ENCODE measurements at places on chromosomes 1 and 21.

- DNase-seq, result no peak
Observed at GRCh38 chr21:15211491-15212133, 146.8 kb upstream of the NRIP1 start.

DNA sequence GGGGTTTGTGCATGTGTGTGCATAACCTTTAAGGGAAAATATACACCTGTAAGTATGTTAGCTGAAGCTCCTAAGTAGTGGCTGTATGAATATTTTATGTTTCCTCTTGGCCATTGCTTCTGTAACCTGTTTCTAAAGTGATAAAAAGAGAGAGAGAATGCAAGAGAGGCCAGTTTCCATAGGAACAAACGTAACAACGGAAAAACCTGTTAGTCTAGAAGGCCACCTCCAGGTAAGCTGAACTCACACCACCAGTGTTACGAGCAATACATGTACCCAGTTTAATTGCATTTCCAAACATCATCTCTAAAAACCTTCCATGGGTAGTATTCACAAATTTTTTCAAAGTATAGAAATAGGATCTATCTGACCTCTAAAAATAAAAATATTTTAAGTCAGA is 63.1 kb downstream of the PLPPR4 start:
- no peak for DNase-seq

DNA sequence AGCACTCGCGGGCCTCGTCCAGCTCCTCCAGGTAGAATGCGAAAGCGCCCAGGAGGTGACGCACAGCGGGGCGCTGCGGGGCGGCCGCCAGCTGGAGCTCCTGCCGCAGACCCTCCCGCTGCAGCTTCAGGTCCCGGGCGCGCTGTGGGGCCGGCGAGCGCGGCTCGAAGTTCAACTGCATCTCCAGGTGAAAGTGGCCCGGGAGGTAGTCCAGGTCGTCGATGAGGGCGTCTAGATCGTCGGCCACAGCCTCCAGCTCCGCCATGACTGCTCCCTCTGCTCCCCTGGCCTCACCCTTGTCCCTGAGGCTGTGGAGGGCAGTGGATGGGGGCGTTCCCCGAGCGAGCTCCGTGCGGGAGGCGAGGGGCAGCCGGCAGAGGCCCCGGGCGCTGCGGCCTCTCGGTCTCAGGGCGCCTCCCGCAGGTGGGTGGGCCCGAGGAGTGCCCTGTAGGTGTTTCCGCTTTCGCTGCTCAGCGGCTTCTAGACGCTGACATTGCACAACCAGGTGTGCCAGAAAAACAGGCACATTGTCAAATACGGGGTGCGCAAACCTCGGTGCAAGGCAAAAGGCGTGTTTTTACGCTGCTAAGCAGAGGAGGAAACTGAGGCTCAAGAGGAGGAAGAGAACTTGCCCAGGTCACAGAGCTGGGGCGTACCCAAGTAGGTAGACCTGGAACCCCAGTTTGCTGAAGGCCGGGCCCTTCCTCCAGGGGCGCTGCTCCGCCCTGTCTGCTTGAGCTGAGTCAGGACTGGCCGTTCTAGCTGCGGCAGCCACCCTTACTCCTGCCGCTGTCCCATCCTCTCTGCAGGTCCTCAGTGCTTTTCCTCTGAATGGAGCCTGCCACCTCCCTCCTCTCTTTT is at the start of gene TTC22:
TSS of gene TTC22 (minus strand) at position 425 of the 861 bp plus-strand sequence. CDS start at position 265, 160 bp downstream.
- peak; percentile 58 for DNase-seq

DNA sequence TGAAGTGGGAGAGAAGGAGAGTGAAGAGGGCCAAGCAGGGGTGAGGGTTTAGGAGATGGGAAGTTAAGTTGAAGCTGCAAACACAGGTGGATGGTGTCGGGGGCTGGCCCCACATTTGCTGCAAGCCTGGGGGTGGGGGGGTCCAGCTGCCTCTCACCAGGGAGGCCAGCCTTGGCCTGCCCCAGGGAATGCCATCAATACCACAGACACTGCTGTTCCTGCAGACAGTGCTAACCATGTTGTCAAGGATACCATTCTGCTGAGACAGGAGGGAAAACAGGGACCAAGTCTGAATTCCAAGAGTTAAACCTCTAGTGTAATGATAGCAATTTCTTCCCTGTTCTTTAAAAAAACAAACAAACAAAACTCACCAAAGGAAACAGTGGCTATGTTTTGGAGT is 8.0 kb downstream of the MECR start:
- DNase-seq, result no peak

- DNase-seq, result no peak
Observed at GRCh38 chr1:208158640-208159554, 85.3 kb downstream of the PLXNA2 start.

GRCh38 chr1:91803123-91803522 is 82.8 kb downstream of the TGFBR3 start:
- DNase-seq, result no peak

DNA sequence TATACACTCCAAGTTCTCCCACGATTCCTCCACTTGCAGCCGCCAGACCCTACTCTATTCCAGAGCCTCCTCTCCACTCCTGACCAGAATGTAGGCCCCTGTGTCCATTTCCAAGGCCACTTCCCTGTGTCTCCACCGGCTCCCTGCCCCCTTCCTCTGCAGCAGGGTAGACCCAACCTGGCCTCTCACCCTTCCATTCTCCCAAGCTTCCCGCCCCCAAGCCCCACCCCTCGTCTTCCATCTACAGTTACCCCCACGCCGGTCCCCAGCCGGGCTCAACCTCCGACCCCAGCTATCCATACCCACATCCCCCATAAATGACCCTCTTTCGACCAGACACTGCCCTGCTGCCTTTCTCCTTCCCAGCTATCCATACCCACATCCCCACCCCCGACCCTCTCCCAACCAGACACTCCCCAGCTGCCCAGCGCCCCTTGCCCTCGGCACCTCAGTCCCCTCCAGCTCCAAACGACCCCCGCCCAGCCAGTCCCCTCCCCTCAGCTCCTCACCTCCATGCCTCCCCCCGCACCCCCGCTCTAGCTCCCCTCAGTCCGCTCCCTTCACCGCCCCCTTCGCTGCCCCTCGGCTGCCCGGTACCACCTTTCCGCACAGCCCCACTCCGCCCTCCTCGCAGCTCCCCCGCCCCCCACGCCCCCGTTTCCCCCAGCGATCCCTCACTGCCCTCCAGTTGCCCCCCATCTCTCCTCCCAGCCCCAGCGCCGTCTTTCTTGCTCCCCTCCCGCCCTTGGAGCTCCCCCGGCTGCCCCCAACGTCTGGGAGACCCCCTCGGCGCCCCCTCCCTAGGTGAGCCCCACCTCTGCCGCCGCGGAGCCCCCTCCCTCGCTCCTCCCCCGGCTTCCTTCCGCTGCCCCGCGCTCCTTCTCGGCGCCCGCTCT is 670 bp downstream of the RAB3B start:
- peak; percentile 1 for DNase-seq

- no peak for DNase-seq
Observed at GRCh38 chr1:91862120-91862519, 23.8 kb downstream of the TGFBR3 start.

DNA sequence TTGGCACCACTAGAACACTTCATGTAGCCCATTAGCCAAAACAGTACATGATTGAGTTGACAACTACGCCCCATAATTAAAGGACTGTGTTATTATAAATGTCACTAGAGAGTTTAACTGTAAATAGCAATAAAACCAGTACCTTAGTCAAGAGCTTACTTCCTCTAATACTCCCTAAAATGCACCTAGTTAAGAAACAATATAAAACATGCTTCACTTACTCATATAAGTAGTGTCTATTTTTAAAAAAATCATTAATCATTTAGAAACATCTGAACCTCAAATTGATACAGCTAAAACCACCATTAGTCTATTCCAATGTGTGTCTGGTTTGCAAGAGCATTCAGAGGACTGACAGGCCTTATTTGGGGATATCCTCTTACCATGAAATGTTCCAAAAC is 25.3 kb downstream of the PTP4A2 start:
- DNase-seq, result no peak

- DNase-seq, result no peak
Observed at GRCh38 chr1:147547065-147547464, 5.8 kb downstream of the BCL9 start.

- DNase-seq, result no peak
Observed at GRCh38 chr1:112285316-112285715, 110.7 kb upstream of the CTTNBP2NL start.

DNA sequence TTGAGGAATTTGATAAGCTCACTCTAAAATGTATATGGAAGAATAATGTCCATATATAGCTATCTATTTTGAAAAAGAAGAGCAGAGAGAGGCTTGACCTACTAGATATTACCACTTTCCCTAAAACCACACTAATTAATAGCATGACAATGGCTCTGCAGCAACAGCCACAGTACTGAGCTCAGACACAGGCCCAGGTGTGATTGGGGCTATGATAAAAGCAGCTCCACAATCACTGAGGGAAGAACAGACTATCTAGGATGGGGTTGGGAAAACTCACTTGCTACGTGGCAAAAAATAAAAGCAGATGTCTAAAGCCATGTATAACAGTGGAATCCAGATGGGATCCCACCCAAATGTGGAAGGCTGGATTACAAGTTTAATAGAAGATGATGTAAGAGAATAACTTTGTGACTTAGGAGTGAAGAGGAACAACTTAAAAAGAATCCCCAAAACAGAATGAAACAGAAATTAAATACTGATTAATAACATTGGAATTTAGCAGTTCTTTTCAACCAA is 80.8 kb upstream of the RAB4A start:
- DNase-seq, result no peak

GRCh38 chr1:8424539-8425116 is 106.7 kb downstream of the SLC45A1 start:
- DNase-seq, result no peak

- no peak for DNase-seq
Observed at GRCh38 chr1:15618077-15618654, 908 bp downstream of the DDI2 start.

GRCh38 chr1:43465505-43466067 is 11.9 kb upstream of the HYI start:
- no peak for DNase-seq

GRCh38 chr1:70961374-70961975 is 86.1 kb downstream of the PTGER3 start:
- DNase-seq, result no peak

- DNase-seq, result no peak
Observed at GRCh38 chr21:36807422-36807928, 108.6 kb downstream of the SIM2 start.

GRCh38 chr21:40575976-40576375 is 271.0 kb downstream of the DSCAM start:
- DNase-seq, result no peak

GRCh38 chr1:185309566-185309965 is 7.5 kb downstream of the IVNS1ABP start:
- no peak for DNase-seq

GRCh38 chr1:231162970-231163829 is 1.3 kb downstream of the TRIM67 start:
- DNase-seq, result no peak

- no peak for DNase-seq
Observed at GRCh38 chr1:110897681-110898080, 24.7 kb downstream of the CD53 start.

DNA sequence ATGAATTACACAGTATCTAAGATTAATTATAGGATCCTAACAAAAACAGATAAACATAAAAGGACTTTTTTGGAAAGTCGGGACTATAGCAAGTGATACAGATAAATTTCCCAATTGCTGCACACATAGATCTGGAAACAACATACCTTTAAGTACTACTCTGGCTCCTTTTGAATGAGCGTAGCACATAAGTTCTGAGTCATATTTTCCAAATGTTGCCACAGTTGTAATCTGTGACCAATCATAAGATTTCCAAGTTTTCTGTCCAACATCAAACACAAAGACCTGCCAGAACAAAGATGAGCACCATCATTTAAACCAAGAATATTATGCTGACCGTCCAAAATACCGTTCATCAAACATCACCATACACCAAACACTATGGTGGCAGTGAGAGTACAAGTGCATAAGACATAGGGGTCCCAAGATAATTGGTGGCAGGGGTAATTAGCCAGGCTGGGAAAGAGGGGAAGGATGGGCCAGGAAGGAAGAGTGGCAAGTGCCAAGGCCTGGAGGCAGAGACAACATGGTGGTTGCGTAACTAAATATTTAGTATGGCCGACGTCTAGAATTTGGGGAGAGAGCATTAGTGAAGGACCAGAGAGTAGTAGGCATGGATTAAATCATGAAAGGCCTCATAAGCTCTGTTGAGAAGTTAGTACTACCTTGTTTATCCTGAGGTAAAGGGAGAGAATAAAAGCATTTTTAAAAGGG is 3.6 kb downstream of the CTBS start:
- DNase-seq, result no peak

DNA sequence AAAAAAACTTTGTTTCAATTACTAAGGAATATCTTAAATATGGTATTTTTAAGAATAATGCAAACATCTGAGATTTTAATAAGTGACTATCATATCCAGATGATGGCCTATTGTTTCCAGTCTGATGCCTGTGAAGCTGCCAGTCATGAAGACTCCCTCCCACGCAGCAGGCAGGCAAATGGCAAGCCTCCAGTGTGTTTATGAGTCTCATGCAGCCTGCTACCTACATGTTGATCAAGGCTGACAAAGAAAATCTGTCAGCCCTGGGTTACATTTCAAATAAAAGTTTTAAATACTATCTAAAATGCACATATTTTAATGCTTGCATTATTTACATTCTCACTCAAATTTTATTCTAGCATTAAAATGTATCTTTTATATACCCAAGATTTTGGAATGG is 137.6 kb upstream of the RNPC3 start:
- no peak for DNase-seq

DNA sequence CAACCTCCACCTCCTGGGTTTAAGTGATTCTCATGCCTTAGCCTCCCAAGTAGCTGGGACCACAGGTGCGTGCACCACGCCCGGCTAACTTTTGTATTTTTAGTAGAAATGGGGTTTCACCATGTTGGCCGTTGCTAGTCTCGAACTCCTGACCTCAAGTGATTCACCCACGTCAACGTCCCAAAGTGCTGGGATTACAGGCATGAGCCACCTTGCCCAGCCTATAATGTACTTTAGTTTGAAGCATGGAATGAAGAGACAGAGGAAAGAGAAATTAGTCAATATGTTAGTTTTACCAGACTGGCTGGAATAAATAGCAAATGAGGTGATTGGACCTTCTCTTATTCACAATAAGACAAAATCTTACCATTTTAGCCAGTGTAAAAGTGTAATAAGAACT is 89.0 kb downstream of the GTF2B start:
- no peak for DNase-seq

- DNase-seq, result peak; percentile 64
Observed at GRCh38 chr1:51296383-51297357, 33.7 kb downstream of the TTC39A start.

GRCh38 chr1:1164701-1165451 is 8.8 kb upstream of the TTLL10 start:
- DNase-seq, result no peak

DNA sequence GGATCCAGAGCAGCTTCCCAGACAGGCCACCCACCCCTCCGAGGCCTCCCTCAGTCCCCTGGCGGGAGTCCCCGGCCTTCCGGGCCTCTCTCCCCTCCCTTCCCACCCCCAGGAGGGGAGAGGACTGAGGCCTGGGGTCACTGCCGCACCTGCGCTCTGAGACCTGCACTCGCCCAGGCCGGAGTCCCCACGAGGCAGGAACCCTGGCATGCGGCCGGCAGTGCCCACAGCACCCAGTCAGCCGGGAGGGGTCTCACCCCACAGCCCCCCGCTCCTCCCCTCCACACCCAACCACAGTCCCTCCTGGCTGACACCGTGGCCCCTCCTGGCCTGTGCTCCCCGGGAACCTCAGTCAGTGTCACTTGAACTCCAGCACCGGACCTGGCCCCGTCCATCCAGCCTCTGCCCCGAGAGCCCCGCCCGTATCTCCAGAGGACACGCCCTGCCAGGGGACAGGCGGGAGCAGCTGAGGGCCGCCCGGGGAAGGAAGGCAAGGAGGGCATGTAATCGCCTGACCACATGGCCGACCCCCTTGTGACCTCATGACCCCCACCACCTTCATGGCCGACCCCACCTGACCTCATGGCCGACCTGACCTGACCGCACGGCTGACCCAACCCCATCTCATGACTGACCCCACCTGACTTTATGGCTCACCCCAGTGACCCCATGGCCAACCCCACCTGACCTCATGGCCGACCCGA is 28.7 kb upstream of the TTLL10 start:
- no peak for DNase-seq

Data from stimulated activated CD8-positive, alpha-beta memory T cell treated with anti-CD3 and anti-CD28 coated beads, Interleukin-2, amount 100 ng/mL, for 48 hours (primary cell).